ENCODE measurements at places on chromosomes 3 and 15.

- no peak for DNase-seq
Observed at GRCh38 chr3:132160198-132160597, 125.4 kb upstream of the CPNE4 start.

DNA sequence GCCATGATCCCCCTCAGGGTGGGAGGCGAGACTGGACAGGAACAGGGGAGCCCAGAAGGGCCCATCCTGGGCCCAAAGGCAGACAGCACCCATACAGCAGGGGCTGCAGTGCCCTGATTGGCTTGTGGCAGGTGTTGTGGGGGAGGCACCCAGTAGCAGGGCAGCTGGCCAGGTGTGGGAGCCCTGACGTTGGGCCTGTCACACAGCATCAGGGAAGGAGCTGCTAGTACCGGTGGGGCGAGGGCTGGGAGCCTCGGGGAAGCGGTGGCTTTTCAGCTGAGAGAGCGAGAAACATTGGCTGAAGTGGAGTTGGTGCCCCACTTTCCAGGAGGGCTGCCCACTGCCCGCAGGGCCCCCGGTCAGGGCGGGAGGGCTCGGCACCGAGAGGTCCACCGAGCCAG is 19.7 kb upstream of the CYP11A1 start:
- DNase-seq = no peak

DNA sequence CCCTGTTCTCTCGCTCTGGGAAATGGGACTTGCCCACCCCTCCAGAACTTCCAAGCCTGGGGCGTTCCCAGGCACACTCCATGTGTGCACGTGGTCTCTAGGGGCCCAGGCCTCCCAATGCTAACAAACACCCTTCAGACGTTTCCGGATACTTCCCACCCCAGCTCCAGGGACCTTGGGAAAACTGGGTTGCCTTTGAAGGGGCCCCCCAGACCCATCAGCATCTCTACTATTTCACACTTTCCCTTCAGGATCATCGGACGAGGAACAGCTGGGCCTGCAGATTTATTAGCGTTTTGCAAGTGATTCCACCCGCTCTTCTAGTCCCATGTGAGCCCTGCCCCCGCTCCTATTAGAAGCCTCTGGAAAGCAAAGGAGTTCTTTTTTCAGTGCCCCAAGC is 63.2 kb downstream of the MAGEF1 start:
- DNase-seq = no peak

GRCh38 chr3:53804697-53805462 is 41.3 kb downstream of the CHDH start:
- no peak for DNase-seq

GRCh38 chr3:45125550-45126026 is 20.6 kb downstream of the CDCP1 start:
- no peak for DNase-seq

- no peak for DNase-seq
Observed at GRCh38 chr3:109070211-109070610, 47.7 kb downstream of the MORC1 start.

- DNase-seq = no peak
Observed at GRCh38 chr3:180911876-180912303, 580 bp upstream of the FXR1 start.

DNA sequence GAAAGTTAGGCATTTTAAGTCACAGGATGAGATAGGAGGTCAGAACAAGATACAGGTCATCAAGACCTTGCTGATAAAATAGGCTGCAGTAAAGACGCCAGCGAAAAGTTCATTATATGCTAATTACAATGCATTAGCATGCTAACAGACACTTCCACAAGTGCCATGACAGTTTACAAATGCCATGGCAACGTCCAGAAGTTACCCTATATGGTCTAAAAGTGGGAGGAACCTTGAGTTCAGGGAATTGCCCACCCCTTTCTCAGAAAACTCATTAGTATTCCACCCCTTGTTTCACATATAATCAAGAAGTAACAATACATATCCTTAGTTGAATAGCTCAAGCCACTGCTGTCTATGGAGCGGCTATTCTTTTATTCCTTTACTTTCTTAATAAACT is 92.7 kb upstream of the PLXND1 start:
- DNase-seq = no peak

GRCh38 chr3:178916223-178916622 is 155.4 kb downstream of the ZMAT3 start:
- DNase-seq = no peak

DNA sequence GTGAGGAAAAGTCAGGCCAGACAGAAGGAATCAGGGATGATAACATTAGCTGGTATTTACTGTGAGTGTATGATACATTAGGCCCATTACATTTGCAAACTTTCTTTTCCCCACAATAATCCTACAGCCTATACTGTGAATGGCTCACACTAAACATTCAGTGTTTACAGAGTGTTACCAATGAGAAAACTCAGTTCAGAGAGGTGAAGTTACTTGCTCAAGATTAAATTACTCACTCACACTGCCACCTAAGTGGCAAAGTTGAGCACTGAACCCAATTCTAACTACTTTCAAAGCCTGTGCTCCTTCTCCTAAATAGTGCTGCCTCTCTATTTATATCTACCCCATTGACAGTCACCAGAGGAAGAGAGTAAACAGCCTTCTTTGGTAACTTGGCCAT is 8.5 kb downstream of the XPC start:
- DNase-seq = no peak

- no peak for DNase-seq
Observed at GRCh38 chr3:117756563-117756962, 1047.0 kb downstream of the TUSC7 start.

DNA sequence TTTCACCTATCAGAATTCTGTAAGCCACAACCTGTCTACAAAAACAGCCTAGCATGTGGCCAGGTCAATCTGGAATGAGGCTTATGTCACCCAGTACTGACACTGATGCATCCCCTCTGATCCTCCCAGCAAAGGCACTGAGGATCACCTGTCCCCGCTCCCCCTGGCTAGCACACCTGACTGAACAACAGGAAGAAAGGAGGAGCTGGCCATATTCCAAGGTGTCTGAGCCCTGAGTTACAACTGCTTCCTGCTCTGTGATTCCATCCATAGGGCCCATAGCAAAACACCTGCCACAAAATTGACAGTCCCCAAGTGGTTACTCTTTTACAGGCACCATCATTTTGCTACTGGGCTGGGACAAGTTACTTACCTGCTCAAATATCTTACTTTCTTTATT is 555.5 kb upstream of the CFAP20DC start:
- no peak for DNase-seq

DNA sequence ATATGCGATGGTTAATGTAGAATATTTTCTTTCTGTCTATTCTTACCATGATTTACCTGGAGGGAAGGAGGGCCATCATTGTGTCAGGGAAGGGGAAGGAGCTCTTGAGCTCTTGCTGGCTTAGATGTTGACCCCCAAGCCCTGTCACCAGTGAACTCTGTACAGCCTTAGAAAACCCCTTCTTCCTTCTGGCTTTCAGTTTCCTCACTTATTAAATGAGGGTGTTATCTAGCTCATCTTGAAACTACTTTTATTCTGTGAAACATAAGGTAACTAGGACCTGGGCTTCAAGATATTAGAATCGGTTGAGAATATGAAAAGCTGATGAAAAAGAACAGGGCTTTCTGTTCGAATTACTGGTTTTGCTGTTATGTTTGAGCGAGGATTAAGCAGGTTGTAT is 25.1 kb upstream of the UTS2B start:
- no peak for DNase-seq

DNA sequence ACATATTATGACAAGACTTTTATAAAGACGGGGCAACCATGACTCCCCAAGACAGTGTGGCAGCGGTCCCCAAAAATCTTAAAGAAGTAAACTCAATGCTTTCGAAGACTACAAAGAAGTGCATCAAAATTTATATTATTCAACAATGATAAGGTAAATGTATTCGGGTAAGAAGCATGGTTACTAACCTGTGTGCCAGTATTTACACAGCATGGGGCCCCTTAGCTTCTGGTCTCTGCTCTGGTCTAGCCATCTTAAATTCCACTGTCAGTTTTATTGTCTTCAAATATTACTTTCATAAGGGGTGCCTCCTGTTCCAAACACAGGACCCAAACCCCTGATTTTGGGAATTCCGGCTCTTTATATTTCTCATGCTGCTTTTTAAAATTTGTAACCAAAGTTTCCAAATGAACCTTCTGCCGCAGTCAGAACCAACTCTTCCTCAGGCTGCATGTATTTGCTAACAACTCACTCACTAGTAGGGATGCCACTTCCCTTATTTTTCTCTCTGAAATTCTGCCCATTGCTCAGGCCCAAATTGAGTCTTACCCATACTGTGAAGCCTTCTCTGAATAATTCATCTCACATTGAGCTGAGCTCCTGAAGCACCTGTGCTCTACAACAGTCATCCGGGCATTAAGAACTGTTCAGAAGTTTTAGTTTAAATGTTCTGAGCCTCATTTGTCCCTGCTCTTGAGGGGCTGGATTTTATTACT is 1.2 kb downstream of the TTC23 start:
- no peak for DNase-seq

GRCh38 chr3:78895528-78895927 is 872.3 kb downstream of the ROBO1 start:
- no peak for DNase-seq

DNA sequence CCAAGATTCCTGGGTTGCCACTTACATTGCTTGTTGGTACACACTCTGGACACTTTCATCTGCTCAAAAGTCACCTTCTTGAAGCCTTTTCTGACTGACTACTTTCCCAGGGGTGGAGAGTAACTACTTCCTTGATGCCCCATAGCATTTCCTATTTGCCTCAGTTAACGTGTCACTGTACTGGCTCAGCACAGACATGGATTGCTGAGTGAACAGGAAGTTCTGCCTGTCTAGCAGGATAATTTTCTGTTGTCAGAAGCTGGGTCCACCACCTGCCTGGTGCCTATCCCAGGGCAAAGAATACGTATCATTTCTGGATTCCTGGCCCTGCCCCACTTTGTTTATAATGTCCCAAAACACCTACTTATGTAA is 15.3 kb upstream of the ABHD17C start:
- no peak for DNase-seq

DNA sequence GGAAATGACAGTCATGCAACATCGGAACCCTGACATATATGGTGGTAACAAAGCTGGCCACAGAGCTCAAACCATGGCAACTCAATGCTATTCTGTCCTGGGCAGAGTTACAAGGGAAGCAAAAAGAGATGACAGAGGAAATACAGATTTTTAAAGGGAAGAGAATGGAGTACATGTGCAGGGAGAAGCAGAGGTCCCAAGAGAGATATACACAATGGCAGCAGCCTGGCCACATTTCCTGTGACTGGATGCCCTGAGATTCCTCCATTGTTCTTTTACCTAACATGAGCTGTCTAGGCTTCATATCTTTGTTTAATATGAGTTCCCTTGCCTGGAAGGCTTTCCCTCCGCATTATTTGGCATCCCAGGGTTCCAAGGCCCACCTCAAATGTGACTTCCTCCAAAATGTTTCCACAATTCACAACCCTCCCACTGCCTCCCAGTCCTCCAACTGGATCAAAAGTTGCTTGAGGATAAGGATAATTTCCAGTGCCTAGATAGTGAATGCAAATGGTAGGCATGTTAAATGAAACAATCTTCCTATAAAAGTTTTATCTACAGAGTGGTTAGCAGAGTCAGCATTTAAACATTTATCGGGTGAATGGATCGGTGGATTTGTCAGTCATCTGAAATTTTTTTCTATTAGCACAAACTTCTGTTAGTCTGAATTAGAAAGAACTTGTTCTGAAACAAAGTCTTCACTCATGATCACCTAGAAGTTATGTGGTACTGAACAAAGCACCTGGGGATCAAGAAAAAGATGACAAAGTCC is 86.2 kb downstream of the DHX30 start:
- DNase-seq = no peak

- DNase-seq = no peak
Observed at GRCh38 chr15:34358367-34358766, 8.6 kb downstream of the LPCAT4 start.

DNA sequence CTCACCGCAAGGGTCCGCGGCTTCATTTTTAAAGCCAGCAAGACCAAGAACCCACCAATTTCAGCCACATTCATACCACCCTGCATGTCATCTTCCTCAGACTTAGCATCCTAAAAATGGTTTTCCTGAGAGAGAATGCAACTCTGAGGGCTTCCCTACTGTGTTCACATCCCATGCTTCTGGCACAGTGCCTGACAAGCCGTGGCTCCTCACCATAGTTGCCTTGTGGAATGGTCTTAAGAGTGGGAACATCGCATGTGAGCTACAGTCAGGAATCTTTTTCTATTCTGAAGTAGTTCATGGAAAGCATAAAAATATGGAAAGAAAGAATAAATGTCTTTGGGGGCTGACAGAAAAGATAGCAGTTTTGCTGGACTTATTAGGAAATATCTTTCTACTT is 120.3 kb downstream of the RAP2B start:
- DNase-seq = no peak

DNA sequence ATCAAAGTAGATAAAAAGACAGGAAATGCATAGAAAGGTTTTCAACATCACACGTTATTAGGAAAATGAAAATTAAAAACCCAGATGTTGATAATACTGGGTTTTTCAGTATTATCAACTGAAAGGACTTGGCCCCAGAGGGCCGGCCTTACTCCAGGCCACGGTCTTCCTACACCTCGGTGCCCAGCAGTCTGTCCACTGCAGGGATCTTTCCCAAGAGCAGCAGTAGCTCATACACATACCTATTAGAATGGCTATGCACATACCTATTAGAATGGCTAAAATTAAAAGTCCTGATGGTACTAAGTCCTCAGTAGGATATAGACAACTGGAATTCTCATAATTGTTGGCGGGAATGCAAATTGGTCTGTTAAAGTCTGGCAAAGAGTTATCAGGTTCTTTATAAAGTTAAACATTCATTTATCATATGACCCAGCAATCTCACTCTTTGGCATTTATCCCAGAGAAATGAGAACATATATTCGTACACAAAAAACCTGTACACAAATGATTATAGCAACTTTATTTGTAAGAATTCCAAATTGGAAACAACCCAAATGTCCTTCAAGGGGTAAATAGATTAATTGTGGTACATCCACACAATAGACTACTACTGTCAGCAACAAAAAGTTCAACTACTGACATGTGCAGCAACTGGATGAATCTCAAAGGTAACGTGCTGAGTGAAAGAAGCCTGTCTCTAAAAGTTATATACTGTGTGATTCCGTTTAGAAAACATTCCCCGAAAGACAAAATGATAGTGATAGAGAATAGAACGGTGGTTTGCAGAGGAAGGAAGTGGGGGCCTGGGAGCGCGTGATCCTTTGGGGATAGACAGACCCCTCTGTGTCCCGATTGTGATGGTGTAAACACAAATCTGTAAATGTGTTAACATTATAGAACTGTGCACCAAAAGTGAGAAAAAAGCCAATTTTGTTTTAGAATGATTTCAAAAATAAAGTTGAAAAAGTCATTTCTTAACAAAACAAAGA is 62.3 kb downstream of the MCTP2 start:
- no peak for DNase-seq

Data from activated CD4-positive, alpha-beta T cell treated with anti-CD3 and anti-CD28 coated beads, Interleukin-2, amount 50 U/mL, for 24 hours (primary cell).